A549 treated with ZK216348 at 1 μM for 4 hours (cell line): ENCODE measurements at places on chromosomes 1 and 21. TPM values are rescaled to one million over a fixed set of nuclear protein-coding genes. Genes with fewer than 3 reads are reported as not detected.

KMO gene
- total RNA-seq, result 0.46 to 2.0 TPM (median 1.5 TPM) in 5 replicates

LCE6A gene
- not detected in 5 replicates for total RNA-seq

PHF13 gene
- 7.4 to 10.0 TPM (median 9.2 TPM) in 5 replicates for total RNA-seq

COL11A1 gene
- total RNA-seq, result 0.97 to 3.5 TPM (median 2.6 TPM) in 5 replicates

OR2AK2 gene
- total RNA-seq, result not detected in 5 replicates

CA14 gene
- total RNA-seq, result not detected in 5 replicates

SPRR1B gene
- total RNA-seq, result not detected in 5 replicates

CYP2J2 gene
- 0.08 TPM in 1 of 5 replicates, not detected in the others for total RNA-seq

GREM2 gene
- 0.08 to 0.21 TPM (median 0.18 TPM) in 5 replicates for total RNA-seq

HSPB7 gene
- total RNA-seq, result not detected in 5 replicates

OR2T35 gene
- not detected in 5 replicates for total RNA-seq

FAM110D gene
- total RNA-seq, result 0.05 to 0.06 TPM in 2 of 5 replicates, not detected in the others

PRAMEF25 gene
- not detected in 5 replicates for total RNA-seq

L1TD1 gene
- not detected in 5 replicates for total RNA-seq
